ENCODE measurements at places on chromosomes 12 and 14. TPM values are rescaled to one million over a fixed set of nuclear protein-coding genes. Genes with fewer than 3 reads are reported as not detected.

- no peak for DNase-seq
These were observed 209.4 kb upstream of the CRY1 start for GRCh38 chr12:107302649-107303341.

- DNase-seq, result no peak
These were observed 32.4 kb upstream of the CD69 start for GRCh38 chr12:9792961-9793617.

DNA sequence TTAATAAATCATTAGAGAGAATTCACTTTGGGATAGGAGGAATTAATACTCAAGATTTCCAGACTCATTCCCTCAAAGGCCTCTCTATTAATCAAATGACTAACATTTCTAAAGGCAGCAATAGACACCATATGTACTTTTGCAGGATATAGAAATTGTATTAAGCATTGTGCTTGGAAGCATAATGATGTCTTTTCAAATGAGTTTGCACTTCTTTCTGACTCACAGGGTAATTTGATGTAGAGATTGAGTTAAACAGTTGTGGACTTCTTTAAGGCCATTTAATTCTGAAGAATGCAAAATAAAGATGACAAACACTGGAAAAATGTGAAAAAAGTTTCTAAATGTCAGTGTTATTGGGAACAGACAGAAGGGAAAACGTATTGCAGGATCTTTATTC lies 63.4 kb upstream of the CSRP2 start:
- no peak for DNase-seq

GRCh38 chr14:86933958-86934595 lies 1058.9 kb downstream of the GALC start:
- DNase-seq, result no peak

DNA sequence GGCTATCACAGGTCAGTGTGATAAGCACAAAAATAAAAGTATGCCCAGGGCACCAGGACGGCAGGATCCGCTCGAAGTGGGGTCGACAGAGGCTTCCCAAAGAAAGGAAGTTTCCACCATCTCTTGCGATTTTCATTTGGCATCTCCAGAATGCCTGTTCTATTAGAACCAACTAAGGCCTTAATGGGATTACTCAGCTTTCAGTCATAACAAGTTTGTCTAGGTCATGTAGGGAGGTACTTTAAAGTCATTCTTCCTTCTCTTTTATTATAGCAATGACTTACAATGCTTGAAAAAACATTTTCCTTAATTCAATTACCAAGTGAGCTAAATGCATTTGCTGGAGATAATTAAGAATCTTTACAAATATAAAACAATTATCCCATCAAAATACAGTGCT lies 83.6 kb upstream of the DIO3 start:
- no peak for DNase-seq

GRCh38 chr12:113142173-113142885 lies 6.8 kb upstream of the RASAL1 start:
- no peak for DNase-seq

GRCh38 chr12:19764408-19764807 lies 325.1 kb downstream of the AEBP2 start:
- no peak for DNase-seq

The PAH gene
- total RNA-seq, result not detected

The CLEC2D gene
- 95.2 TPM for total RNA-seq

The LRTM2 gene
- total RNA-seq, result not detected
